H9 (cell line): ENCODE measurements at places on chromosomes 11 and 22.
A peak's percentile ranks its signal among the peaks of the same experiment; 100 is the strongest.

DNA sequence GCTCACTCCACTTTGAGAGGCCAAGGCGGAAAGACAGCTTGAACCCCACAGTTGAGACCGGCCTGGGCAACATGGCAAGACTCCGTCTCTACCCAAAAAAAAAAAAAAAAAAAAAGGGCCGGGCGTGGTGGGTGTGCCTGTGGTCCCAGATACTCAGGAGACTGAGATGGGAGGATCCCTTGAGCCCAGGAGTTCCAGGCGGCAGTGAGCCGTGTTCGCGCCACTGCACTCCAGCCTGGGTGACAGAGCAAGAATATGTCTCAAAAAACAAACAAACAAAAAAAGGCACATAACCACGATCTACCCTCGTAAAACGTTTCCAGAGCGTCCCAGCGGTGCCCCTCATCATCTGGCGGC lies 861 bp upstream of the RAD9A start:
- no peak for DNase-seq

DNA sequence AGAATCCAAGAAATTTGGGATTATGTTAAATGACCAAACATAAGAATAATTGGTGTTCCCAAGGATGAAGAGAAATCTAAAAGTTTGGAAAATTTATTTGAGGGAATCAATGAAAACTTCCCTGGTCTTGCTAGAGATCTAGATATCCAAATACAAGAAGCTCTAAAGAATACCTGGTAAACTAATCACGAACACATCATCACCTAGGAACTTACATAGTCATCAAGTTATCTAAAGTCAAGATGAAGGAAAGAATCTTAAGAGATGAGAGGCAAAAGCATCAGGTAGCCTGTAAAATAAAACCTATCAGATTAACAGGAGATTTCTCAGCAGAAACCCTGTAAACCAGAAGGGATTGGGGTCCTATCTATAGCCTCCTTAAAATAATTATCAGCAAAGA lies 46.9 kb downstream of the GAS2 start:
- no peak for DNase-seq

GRCh38 chr11:83007477-83007876 lies 64.2 kb downstream of the RAB30 start:
- DNase-seq, result no peak

GRCh38 chr22:33219648-33220384 lies 161.6 kb upstream of the SYN3 start:
- no peak for DNase-seq

- no peak for DNase-seq
Observed at GRCh38 chr11:63445720-63446119, 45.2 kb downstream of the PLAAT5 start.

- peak; percentile 88 for DNase-seq
Observed at GRCh38 chr22:23243006-23243573, 62.8 kb downstream of the BCR start.

DNA sequence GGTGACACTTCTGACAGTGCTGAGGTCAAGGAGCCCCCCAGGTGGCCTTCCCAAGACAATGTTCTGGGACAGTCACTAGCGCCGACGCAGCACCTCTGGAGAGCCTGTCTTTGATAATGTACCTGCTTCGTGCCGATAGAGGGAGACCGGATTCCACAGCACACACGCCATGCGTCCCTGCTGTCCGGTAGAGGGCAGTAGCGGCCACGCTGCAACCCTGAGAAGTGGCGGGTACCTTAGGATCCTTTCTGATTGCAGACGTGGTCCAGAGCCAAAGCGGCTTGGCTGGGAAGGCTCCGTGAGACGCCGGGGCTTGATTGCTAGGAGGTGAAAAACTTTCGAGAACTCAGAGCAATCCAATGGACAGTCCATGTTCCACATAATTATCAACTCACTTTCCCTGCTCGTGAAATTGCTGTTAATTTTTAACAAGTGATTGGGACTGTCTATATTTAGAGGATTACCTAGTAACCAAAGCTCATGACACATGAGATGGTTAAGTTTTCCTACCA lies 11.4 kb upstream of the BARX2 start:
- DNase-seq, result peak; percentile 94

- DNase-seq, result no peak
Observed at GRCh38 chr11:58345204-58345603, 13.7 kb downstream of the OR5B17 start.

- no peak for DNase-seq
Observed at GRCh38 chr11:117186431-117186761, 7.9 kb downstream of the SIDT2 start.

DNA sequence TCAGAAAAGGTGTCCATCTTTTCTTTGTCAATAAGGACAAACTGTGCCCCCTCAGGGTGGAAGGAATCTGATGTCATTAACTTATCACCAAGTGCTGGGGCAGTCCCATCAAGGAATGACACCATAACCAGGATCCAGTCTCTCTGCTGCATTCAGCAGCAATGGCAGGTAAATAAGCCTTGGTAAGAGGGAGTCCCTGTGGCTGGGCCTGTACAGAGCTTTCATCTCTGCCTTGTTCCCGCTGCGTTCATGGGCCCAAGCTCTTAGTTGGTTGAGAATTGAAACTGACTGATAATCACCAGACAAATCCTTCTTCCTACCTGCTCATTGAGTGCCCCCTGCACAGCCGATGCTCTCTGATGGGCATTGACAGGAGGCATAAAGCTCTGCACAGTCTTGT lies 22.7 kb downstream of the EIF3F start:
- no peak for DNase-seq

- no peak for DNase-seq
Observed at GRCh38 chr11:122592641-122593040, 62.9 kb upstream of the UBASH3B start.

DNA sequence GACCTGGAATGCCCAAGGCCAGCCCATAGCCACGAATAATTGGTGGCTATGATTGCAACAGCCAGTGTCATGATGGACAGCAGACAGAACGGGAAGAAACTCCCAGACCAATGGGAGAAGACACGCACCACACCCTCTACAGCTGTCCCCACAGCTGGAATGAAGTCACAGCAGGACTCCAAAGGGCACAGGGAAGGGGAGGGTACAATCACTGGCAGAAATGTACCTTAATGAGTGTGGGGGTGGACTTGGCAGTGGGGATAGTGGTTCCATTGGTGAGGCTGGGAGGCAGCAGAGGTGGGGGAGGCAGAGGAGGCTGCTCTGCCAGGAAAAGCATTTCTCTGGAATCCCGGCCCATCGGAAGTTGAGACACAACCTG lies 52.9 kb downstream of the SGSM3 start:
- DNase-seq, result no peak

DNA sequence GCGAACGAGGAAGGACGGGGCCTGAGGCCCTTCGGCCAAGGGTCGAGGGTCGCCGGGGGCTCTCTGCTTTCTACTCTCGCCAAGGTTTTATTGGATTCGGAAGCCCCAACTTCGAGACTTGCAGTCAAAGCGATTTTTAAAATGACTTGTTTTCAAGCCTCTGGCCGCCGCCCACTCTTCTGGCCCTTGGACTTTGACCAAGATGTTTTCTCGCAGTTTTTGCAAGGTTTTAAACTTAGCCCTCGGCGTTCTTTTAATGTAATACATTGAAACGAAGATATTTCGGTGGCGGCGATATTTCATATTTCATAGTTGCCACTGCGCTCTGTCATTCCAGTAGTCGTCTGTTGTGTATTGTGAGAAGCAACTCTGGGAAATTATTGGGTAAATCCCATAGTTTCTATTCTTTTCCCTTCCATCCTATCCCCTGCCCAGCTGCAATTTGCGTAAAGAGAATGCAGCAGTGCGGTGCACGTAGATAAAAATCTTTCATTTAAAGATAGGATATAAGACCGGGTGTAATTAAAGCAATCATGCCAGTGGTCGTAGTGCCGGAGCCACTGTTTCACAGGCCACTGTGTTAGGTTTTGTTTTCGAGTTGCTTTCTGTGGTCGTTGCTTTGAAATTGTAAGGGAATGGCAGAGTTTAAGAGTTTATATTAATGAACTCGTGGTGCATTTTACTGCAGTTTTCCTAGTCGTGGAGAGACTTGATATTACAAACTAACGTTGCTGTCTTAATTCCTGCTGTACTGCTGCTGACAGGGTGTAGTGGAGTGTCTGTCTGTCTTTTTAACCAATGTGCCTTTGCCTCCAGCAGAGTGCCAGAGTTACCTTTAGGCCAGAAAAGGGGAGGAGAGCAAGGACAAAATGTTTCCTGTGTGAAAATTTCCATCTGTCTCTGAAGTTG lies 702 bp downstream of the BIRC2 start:
- no peak for DNase-seq

DNA sequence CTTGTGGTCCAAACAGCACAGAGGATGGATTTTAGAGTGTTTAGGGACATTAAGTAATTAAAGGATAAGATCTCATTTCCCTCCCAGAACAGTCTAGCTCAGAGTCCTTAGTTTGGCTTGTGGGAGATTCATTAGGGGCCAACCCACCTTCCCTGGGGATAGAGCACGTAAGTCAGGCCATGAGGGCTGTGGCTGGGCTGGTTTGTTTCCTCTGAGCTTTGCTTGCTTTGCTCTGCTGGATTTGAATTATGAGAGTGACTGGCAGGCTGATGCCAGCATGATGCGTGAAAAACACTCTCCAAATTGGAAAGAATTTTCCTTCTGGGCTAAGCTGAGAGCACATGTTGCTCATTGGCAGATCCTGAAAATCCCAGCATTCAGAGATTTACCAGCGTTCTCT lies 84.7 kb upstream of the HEPHL1 start:
- DNase-seq, result no peak

DNA sequence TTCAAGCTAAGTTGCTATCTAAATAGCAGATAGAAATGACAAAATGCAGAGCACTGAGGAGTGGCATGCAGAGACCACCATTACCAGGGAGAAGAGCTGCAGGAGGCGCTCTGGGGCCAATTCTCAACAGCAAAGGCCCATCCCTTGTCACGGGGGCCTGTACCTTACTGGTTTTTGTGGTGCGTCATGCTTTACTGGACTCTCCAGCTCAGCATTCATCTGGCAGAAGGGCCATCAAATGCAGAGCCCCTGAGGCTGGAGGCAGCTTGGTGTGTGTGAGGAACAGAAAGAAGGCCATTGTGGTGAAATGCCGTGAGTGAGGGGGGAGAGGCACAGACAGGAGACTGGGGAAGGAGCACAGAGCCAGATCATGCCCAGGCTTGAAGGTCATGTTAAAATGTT lies 56.5 kb upstream of the NAV2 start:
- DNase-seq, result no peak

GRCh38 chr22:44524806-44525205 lies 26.8 kb upstream of the RTL6 start:
- DNase-seq, result peak; percentile 5

GRCh38 chr11:61075891-61076290 lies 26.4 kb upstream of the CD5 start:
- no peak for DNase-seq

DNA sequence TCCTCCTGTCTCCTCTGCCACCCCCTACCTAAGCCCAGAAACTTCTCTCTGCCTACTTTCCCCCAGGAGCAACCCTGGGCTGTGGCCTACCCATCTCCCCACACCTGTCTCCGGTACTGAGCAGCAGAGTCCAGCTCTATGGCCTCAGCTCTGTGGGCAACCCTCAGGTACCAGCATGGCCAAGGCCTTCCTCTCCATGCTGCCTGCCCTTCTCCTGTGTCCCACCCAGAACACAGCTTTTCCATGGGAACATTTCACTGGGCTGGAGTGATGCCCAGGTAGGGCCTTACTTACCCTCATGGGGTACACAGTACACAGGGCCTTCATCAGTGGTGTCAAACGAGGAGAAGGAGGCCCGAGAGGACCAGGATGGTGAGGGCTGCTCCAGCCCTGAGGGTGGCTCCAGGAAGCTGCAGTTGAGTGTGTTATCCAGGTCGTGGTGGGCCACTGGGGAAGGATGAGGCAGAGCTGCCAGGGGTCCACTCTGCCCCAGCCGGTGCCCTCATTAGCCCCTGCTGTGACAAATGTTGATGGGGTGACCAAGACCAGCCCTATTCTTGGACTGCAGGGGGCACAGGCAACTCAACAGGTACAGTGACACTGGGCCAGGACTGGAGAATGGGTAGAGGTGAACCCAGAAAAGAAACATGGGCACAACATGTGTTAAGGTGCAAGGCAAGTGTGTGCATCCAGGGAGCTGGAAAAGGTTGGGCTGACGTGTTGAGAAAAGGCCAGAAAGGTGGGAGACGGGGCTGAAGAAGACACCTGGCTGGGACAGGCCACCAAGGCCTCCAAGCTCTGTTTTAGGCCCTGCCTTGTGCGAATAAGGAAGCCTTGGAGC lies 10.3 kb downstream of the SCARF2 start:
- DNase-seq, result no peak

GRCh38 chr11:2857276-2857675 lies 28.3 kb downstream of the CDKN1C start:
- DNase-seq, result no peak

- DNase-seq, result no peak
Observed at GRCh38 chr11:131864228-131864627, 493.8 kb downstream of the NTM start.

DNA sequence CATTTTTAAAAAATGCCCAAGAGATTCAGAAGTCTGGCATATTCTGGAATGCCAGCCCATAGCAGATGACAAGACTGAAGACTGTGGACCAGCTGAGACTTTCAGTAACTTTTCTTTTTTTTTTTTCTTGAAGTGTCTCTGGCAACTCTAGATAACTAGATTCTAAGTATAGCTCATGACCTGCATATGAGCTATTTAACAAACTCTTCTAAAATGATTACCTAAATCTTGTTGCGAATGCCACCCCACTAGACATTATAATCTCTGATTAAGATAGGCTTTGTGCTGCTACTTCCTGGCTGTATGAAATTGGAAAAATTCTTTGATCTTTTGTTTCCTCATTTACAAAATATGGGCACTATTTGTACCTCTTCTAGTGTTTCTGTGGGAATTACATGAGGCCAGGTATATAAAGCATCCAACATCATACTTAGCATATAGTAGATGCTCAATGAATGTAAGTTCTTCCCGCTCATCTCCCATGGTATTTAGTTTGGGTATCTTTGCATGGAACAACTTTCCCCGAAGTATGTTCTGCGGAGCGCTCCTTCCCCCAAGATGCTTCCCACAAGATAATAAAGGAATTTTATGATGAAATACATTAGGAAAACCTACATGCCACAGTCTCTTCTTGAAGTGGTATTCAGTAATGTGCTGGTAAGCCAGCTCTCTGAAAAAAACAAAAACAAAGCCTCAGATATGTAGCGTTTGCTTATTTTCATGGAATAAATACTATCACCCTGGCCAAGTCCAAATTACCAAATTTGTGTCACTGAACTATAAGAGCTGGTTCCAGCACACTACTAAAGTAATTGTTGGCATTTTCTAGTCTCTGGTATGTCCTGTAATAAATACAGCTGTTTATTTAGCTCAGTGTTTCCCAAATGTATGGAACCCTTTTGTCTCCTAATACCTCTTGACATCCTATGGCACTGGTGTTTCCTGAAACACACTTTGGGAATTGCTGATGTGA lies 86.8 kb upstream of the TIMP3 start:
- DNase-seq, result no peak

DNA sequence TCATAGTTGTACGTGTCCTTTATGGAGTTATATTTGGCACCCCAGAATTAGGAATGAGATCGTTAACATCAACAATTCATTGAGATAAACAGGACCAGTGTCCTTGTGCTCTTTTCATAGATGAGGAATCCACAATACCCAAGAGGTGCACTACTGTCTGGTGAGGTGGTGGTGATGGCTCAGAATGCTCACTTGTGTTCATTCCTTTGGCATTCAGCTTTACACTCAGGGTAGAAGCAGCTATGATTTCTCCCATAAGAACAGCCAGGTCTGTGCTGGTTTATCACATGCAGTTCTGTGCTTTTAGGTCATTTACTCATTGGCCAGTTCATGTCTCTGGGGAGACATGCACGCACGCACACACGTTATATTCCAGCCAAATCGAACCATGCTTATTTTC lies 167.2 kb downstream of the FAT3 start:
- DNase-seq, result no peak
